Myocyte (in vitro differentiated cells): ENCODE measurements at places on chromosomes 7 and 10. TPM values are rescaled to one million over a fixed set of nuclear protein-coding genes. Genes with fewer than 3 reads are reported as not detected.

DNA sequence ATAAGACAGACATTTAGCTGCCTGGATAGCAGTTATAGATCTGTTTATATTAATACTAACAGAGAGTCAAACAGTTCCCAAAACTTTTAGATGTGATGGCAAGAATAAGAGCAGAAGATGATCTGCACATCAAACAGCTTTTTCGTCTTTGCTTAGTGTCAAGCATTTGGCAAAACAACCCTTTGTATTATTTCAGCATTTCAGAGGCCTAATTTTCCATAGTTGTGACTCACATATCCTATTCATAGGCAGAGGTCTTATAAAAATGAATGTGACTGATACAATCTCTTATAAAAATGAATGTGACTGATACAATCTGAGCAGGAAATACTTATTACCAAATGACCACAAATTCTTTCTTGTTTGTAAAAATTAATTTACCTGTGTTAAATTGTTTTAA, 71.2 kb downstream of the LRRTM3 start:
- no peak for DNase-seq

GRCh38 chr10:97991871-97992270, 38.5 kb downstream of the CRTAC1 start:
- peak; percentile 64 for DNase-seq

Gene NANOS1
- 3.2 and 5.1 TPM in 2 replicates for total RNA-seq

Gene COL17A1
- total RNA-seq: 0.03 and 0.16 TPM in 2 replicates

DNA sequence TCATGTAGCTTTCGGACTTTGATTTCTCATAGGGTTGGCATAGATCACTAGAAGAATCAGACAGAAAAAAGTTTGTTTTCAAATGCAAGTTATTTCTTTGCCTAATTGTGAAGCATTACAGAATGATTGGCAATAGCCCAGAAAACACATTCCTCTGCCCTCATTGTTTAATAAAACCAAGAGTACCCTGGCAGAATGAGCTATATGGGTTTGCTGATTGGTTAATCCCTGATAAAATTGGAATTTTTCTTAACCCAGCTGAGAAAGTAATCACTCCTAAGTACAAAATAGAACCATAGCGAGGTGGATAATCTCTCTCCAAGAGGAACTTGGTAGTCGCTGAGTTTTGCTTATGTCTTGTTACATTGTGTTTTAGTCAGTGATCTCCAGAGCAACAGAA, 30.9 kb upstream of the CREB5 start:
- no peak for DNase-seq
